ENCODE measurements at places on chromosomes 1 and 21.

DNA sequence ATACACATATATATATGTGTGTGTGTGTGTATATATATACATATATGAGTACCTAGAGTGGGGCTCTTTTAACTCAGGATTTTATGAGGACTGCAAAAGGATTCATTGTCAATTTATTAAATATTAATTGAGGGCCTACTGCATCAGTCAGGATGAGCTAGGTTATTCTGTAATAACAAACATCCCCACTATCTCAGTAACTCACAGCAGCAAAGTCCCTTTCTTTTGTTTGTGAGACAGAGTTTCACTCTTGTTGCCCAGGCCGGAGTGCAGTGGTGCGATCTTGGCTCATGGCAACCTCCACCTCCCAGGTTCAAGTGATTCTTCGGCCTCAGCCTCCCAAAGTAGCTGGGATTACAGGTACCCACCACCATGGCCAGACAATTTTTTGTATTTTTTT lies 63.8 kb upstream of the FAM20B start:
- DNase-seq, result no peak

DNA sequence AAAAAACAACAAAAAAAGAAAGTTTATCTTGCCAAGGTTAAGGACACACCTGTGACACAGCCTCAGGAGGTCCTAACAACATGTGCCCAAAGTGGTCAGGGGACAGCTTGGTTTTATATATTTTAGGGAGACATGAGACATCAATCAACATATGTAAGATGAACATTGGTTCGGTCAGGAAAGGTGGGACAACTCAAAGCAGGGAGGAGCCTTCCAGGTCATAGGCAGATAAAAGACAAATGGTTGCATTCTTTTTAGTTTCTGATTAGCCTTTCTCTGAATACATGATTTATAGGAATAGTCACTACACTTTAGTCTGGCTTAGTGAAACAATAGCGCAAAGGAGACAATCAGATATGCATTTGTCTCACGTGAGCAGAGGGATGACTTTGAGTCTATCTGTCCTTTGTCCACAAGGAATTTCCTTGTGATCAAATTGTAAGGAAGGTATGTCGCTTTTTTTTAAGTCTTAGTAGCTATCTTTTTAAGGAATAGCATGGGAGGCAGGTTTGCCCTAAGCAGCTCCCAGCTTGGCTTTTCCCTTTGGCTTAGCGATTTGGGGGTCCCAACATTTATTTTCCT lies 23.3 kb upstream of the OVAAL start:
- DNase-seq, result no peak

- no peak for DNase-seq
Observed at GRCh38 chr1:179121159-179121938, 39.5 kb downstream of the TOR3A start.

DNA sequence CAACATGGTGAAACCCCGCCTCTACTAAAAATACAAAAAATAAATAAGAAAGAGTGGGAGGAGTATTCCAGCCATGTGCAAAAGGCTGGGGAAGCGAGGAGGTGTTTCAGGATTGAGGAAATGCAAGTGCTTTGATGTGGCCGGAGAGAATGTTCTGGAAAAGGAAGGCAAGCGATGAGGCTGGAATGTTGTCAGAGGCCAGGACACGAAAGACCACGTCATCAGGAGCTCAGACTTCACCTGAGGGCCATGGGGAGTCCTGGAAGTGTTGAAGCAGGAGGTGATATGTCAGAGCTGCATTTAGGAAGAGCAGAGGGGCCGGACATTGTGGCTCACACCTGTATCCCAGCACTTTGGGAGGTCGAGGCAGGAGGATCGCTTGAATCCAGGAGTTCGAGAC lies 10.9 kb upstream of the THEMIS2 start:
- no peak for DNase-seq

GRCh38 chr1:92934395-92935378 lies 26.6 kb downstream of the DIPK1A start:
- no peak for DNase-seq

DNA sequence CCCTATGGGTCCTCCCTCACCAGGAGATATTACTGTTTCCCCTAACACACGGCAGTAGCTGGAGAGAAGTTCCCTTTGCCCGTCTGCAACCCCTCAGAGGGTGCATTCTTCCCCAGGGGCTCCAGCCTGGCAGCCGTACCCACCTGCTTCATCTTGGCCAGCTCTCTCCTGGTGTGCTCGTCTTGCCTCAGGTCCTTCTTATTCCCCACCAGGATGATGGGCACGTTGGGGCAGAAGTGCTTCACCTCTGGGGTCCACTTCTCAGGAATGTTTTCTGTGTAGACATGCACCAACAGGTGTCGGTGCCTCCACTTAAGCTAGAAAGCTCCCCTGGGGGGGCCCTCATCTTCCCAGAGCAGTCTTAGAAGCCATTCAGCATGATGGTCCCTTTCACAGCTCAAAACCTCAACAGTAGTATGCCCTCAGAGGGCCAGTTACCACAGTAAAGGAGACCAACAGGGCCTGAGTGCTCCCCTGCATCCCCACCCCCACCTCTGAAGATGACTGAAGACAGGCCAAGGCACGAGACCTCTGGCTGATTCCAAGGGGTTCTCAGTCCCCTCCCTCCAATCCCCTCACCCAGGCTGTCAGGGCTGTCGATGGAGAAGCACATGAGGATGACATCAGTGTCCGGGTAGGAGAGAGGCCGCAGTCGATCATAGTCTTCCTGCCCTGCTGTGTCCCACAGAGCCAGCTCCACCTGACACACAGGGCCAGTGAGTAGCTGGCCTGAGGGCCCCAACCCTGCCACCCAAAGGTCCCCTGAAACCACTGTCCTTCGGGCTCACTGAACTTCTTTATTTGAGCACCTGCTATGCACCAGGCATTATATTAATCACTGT lies 4.3 kb downstream of the RHOC start:
- no peak for DNase-seq
